ENCODE measurements at places on chromosomes 11 and 22.

DNA sequence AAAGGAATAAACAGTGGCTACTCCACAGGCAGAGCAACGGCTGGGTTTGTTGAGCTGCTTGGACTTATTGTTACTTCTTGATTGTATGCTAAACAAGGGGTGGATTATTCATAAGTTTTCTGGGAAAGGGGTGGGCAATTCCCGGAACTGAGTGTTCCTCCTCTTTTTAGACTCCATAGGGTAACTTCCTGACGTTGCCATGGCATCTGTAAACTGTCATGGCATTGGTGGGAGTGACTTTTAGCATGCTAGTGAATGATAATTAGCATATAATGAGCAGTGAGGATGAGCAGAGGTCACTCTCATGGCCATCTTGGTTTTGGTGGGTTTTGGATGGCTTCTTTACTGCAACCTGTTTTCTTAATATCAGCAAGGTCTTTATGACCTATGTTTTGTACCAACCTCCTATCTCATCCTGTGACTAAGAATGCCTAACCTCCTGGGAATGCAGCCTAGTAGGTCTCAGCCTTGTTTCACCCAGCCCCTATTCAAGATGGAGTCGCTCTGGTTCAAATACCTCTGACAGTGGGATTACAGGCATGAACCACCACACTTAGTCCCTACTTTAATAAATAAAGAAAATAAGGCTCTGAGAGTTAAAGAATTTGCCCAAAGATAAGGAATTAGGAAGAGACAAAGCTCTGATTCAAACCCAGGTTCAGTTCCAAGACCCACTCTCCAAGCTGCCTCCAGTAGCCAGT, 65.6 kb upstream of the CLMP start:
- DNase-seq, result no peak

GRCh38 chr11:134686460-134687061, 274.5 kb upstream of the B3GAT1 start:
- no peak for DNase-seq

DNA sequence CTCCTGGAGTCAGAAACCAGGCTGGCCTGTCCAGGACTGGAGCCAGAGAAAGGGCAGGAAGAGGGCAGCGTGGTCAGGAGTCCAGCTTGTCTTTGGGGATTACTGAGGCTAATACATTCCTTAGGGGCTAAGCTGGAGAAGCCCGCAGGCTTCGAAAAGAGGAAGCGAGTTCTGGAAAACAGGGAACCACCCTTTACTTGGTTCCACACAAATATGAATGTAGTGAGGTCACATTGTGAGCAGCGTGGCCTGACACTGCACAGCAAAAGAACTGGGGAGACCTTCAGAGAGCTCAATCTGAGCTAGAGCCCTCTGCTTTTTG, 132.3 kb downstream of the CEP164 start:
- no peak for DNase-seq

DNA sequence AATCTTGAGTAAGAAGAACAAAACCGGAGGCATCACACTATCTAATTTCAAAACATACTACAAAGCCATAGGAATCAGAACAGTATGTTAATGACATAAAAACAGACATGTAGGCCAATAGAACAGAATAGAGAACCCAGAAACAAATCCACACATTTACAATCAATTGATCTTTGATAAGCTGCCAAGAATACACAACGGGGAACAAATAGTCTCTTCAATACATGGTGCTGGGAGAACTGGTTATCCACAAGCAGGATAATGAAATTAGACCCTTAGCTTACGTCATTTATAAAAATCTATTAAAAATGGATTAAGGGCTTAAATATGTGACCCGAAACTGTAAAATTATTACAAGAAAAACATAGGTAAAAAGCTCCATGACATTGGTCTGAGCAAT, 417.7 kb downstream of the INSC start:
- no peak for DNase-seq

DNA sequence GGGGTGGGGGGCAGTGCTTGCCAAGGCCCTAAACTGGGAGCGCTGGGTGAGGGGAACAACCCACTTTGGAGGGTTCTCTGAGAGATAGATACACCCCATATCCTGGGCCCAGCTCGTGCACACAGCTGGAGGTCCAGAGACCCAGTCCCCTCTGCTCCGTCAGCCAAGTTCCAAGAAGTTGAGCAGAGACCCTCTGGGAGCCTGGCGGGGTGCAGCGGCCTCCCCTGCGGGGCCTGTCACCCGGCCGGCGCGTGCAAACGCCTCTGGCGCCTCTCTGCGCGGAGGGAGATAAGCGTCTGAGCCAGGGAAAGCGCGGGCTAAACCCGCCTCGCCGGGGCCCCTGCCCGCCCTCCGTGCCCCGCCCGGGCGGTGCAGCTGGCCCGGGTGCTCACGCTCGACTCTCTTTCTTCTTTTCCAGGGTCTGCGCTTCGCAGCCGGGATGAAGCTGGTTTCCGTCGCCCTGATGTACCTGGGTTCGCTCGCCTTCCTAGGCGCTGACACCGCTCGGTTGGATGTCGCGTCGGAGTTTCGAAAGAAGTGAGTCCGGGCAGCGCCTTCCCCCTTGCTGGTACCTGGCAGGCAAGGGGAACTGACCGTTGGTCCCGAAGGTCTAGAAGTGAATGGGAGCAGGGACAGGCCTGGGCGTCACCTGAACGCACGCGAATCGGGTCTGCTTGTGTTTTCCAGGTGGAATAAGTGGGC, 540 bp downstream of the ADM start:
- DNase-seq, result no peak

DNA sequence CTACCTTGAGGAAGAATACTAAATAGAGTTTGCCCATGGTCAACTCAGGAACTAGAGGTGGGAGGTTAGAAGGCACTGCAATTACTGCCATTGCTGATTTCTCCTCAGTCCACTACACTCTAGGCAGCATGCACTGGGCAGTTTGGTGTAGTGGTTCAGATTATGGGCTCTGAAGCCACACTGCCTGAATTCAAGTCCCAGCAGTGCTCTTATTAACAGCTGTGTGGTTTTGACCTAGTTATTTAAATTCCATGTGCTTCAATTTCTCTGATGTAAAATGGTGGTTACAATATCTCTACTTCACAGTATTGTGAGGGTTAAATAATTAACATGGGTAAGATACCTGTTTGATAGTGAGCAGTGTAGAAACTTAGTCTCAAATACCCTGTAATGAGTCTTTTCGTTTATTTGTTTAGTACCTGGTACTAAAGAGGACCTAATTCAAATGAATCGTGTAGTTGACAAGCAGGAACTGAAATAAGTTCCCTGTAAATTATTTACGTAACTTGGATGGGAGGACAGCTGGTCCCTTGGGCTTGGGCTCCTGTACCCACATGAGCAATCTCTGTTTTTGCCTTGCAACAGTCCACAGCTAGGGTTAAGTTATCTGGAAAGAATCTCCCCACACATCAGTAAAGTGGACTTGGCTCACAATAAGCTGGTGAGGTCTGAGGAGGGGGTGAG, 17.8 kb downstream of the PRR5L start:
- no peak for DNase-seq

GRCh38 chr11:27783701-27784355, 83.6 kb upstream of the BDNF start:
- no peak for DNase-seq

GRCh38 chr11:108587109-108587508, 6.5 kb downstream of the EXPH5 start:
- no peak for DNase-seq

- no peak for DNase-seq
Observed at GRCh38 chr11:75565221-75565814, 3.3 kb downstream of the SERPINH1 start.

GRCh38 chr22:49771266-49772065, 56.2 kb downstream of the BRD1 start:
- DNase-seq, result no peak

DNA sequence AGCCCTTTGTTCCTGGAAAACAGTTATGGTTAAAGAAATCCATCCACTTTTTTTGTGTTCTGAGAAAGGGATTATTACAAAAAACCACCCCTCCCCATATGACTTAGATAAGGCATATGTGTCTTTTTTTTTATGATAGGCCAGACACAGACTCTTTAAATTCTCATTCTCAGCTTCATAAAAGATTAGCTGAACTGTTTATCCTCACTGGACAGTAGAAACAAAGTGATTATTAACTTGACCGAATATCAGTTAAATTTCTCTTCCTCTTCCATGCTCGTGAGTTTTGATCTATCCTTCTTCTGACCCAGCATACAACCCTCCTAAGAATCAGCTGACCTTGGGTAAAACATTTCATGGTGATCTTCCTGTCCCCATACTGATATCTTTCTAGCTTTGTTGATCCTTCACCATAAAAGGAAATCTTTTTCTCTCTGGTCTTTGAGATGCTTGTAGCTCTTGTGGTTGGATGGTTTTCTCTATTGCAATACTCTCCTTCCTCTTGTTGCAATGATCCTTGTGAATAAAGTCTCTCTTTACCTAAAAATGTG, 26.2 kb downstream of the OR2AG2 start:
- no peak for DNase-seq

DNA sequence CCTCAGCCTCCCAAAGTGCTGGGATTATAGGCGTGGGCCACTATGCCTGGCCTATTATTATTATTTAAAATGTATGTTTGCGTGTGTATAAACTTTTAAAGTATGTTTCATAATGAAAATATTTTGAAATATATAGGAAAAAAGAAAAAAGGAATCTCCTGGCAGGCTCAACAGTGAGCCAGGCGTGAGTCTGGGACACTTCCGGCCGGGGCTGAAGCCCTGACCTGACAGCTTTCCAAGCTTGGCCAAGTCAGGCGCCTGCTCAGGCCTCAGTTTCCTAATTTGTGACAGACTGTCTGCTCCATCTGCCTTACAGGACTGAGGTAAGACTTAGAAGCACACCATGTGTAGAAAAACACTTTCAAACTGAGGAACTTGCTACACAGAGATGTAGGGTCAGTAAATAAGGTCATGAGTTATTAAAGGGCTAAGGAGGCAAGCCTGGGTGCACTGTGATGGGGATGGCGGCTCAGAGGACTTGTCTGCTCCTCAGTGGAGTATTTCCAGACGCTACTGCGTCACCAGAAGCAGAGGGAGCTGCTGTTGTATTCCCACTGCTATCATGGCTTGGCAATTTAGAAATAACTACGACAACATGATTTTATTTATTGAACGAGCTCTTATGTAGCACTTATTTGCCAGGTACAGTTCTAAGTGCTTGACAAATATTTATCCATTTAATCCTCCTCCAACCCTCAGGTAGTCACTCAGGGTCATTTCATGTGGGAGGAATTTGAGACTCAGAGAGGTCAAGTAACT, 100.1 kb downstream of the PRR5L start:
- DNase-seq, result no peak

DNA sequence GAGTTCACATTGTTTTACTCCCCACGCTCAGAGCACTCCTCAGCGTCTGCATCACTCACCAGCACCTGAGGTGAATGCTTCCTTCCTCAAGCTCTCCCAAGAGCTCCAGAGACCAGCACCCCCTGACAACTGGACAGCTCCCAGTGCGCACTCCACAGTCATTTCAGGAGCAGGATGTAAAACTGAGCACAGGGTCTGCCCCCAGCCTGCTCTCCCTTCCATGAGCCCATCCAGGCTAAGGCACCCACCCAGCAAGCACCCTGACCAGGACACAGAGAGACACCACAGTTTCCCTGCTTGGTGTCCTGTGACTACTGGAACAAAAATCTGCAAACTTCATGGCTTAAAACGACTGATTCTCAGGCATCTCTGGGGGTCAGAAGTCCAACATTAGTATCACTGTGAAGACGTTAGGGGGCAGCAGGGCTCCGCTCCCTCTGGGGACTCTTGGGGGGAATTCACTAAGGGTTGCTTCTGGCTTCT, 3.3 kb downstream of the SCGB1D2 start:
- DNase-seq, result no peak

GRCh38 chr11:107682171-107682570, 29.7 kb downstream of the SLN start:
- no peak for DNase-seq

DNA sequence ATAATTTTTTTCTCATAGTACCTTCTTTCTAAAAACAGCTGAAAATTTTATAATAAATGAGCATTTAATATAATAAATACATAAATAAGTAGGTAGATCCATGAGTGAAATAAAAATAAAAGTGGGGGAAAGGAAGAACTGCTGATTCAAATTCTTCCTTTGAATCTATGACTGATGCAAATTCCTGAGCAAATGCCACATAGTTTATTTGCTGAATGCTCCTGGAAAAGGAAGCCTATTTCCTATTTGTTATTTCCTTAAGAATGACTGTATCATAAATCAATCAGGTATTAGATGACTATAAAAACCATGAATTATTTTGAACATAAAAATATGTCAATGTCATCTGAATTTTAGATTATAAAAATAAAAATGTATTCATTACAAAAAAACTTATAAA, 16.6 kb downstream of the BTBD10 start:
- no peak for DNase-seq

DNA sequence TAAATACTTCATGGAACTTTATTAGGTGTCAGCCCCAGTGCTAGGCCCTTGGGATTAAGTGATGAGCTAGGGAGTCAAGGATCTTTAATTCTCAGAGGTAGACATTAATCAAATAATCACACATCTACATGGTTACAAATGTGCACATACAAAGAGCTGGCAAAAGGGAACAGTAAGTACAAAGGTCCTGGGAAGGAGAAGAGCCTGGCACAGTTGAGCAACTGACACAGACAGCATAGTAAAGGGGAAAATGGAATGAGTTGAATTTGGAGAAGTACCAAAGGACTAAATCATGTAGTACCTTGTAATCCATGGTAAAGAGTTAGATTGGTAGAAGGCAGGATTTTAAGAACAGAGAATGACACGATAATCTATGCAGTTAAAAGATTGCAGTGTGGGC, 116.3 kb downstream of the APIP start:
- DNase-seq, result no peak

- no peak for DNase-seq
Observed at GRCh38 chr22:28703436-28703835, 23.8 kb upstream of the TTC28 start.

GRCh38 chr11:22901603-22902002, 41.3 kb upstream of the CCDC179 start:
- DNase-seq, result no peak
